GM12892 (cell line): ENCODE measurements at places on chromosomes 4 and X.

DNA sequence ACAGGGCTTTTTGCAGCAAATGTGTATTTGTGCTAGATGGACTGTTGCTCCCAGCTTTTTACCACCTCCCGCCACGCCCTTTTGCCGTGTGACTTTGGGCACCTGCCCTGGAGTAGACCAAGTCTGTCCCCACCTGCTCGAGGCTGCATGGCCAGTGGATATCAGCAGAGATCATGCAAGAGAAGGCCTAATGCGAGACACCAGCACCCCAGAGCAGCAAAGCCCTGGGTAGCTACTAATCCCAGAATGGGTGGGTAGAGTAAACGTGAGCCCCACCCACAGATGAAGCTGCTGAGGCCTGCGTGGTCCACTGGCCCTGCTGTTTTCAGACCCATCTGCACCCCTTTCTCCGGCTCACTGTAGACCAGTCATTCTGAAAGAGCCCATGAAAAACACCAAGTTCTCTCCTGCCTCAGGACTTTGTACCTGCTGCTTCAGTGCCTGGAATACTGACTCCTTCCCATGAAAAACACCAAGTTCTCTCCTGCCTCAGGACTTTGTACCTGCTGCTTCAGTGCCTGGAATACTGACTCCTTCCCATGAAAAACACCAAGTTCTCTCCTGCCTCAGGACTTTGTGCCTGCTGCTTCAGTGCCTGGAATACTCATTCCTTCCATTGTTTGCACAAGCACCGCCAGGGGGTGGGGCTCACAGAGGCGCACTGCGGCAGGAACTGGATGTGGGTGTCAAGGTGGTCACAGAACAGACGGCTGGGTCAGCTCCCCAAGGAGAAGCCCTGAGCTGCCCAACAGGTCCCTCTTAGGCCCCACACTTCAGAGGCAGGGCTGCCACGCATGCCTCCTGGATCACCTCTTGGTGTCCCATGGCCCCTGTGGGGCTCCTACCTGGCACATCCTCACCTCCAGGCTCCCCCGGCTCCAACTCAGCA is 5.1 kb upstream of the TNIP2 start:
- no peak for DNase-seq

- no peak for DNase-seq
These were observed 159.7 kb downstream of the ANK2 start for GRCh38 chr4:113209153-113209552.

DNA sequence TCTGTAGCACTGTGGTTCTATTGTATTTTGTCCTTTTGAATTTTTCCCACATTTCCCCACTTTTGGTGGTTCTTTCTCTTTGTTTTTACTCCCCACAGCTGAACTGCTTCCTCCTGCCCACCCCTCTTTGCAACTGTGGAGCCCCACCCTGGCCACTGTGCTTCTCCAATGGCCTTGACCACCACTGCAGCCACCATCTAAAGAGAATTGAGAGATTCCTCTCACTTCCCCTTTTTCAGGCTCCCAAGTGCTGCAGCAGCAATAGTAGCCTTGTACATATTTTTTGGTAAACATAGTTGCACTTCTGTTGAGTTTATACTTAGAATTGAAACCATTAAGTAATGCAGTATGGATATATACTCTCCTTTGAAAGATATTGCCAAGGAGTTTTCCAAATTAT is 51.3 kb upstream of the FRMPD3 start:
- DNase-seq: no peak

GRCh38 chr4:164177753-164178152 is 576.2 kb upstream of the SMIM31 start:
- DNase-seq: no peak

DNA sequence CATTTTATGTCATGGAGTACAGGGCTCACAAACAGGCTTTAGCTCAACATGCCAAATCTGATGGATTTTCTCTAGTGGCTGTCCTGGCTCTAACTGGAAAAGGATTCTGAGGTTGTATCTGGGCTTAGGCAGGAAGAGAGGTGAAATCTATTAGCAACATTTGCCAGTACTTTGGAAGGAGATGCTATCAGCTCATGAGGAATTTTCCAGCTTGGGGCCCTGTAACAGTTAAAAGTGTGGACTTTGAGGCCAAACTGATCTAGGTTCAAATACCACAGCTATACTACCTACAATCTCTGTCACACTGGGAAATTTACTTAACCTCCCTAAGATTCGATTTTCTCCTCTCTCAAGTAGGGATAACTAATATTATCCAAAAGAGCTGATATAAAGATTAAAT is 119.0 kb upstream of the HCCS start:
- no peak for DNase-seq

DNA sequence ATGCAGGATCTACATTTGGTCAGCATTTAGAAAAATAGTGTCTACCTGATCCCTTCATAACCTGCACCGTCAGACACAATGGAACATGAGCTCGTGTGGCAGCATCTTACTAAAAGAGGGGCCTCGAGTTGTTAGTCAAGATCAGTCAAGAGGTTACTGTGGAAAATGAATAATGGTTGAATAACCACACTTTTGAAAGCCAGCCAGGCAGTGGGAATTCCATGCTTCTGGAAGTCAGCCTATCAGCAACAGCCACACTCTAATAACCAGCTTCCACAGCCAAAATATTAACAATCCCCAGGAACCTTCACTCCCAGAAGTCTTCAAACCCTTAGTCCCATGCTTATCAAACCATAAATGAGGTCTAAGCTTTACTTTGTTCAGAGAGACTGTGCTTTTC is 234.3 kb downstream of the HS3ST1 start:
- no peak for DNase-seq

DNA sequence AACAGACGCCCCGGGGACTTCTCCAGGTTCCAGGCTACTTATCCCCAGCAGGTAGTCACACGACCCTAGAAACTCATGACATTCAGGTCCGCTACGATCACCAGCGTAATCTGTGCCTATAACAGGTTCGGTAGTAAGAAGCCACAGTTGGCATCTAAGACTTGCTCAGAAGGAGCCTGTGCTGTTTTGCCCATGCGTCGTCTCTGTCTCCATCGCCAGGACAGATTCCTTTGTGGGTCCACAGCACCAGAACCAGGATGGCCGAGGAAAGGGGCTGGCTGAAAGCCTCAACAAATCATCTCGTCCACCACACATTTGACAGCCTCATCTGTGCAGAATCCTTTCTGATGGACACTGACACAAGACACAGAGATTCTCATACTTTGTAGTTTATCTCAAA is 319.5 kb upstream of the AGA start:
- DNase-seq: no peak

- DNase-seq: peak; percentile 11
These were observed 208.4 kb downstream of the NWD2 start for GRCh38 chr4:37452952-37453280.

DNA sequence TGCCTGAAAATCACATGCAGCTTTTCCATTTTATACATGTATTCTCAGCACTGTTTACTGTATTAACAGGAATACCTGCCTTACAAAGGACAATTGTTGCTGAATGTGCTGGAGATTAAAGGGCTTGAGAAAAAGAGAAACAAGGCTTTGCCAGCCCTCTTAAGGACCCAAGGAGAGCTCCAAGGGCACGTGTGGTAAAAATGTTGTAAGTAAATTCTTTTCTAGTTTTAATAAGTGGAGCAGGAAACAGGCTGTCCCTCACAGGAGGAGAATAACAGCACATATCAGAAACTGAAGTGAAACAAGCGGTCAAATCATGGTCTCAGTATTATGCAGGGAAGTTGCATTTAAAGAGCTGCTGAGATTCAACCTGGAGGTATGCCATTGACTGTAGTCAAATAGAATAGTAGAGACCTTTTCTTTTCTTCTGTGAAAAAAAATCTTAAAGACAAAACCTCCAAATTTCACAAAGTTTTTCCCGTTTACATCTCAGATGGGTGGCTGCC is 18.5 kb downstream of the IGFBP7 start:
- no peak for DNase-seq

GRCh38 chr4:73725510-73725909 is 14.9 kb upstream of the CXCL8 start:
- DNase-seq: no peak

DNA sequence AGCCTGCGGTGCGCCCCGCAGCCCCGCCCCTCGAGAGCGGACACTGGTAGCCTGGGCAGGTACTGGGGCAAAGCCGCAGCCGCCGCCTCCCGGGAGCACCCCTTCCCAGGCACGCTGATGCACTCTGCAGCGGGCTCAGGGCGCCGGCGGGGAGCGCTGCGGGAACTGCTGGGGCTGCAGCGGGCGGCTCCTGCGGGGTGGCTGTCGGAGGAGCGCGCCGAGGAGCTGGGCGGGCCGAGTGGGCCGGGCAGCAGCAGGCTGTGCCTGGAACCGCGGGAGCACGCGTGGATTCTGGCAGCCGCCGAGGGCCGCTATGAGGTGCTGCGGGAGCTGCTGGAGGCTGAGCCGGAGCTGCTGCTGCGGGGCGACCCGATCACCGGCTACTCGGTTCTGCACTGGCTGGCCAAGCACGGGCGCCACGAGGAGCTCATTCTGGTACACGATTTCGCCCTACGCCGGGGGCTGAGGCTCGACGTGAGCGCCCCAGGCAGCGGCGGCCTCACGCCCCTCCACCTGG is 401 bp downstream of the SOWAHD start:
- no peak for DNase-seq

GRCh38 chr4:1050486-1051213 is 39.2 kb downstream of the FGFRL1 start:
- DNase-seq: peak; percentile 3

DNA sequence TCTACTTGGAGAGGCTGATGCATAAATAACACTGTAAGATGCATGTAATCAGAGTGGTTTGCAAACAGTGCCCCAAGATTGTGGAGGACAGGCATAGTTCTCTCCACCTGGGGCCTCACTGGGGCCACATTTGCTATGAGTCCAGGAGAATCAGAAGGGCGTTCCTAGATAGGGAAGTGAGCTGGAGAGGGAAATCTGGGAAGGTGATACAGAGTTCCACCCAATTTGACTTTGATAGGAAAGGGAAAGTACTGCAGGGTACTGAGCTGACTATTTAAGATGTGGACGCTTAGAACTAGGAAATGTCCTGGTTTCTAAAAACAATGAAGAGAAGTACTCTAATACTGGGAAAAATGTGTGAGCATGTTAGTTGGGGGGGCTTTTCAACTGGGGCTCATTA is 33.9 kb downstream of the FAM9C start:
- DNase-seq: no peak

DNA sequence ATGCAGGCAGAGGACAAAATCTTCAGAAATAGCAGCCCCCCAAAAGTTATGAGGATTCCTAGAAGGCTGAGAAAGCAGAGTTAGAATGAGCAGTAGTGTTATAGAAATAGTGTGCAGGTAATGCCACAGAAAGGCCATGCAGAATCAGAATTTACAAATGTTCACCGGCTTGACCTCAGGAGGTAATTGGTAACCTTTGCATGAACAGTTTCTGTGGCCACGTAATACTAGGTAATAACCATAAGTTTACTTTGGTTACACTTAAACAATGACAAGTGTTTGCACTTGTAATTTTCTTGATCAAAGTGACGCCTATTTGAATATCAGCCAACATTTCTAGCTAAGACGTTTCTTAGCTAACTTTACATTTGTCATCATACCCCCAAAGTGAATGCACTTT is 393.6 kb downstream of the GPAT3 start:
- DNase-seq: no peak

GRCh38 chrX:49183701-49184281 is 2.4 kb downstream of the PRICKLE3 start:
- DNase-seq: no peak

GRCh38 chr4:55078987-55079386 is 46.4 kb downstream of the KDR start:
- DNase-seq: no peak

GRCh38 chr4:102641793-102642192 is 119.0 kb downstream of the MANBA start:
- no peak for DNase-seq

DNA sequence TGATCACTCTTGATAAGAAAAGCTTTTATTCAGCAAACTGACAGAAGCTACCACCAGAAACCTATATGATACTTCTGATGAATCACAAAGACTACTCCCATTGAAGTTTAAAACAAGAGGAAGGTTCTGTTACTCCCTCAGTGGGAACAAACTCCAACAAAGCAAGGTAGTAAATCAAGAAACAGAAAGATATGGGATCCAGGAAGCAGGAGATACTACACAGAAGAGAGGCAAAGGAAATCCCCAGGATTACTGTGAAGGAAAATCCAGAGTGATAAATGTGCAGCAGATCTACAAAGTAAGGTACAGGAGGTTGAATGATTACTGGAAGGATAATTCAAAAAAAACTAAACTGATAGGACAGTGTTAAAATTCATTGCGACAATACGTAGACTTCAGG is 222.4 kb downstream of the HHIP start:
- DNase-seq: no peak

GRCh38 chr4:80365928-80366327 is 30.4 kb downstream of the CFAP299 start:
- no peak for DNase-seq

- DNase-seq: no peak
These were observed 201.8 kb downstream of the SOWAHB start for GRCh38 chr4:76696109-76696508.

DNA sequence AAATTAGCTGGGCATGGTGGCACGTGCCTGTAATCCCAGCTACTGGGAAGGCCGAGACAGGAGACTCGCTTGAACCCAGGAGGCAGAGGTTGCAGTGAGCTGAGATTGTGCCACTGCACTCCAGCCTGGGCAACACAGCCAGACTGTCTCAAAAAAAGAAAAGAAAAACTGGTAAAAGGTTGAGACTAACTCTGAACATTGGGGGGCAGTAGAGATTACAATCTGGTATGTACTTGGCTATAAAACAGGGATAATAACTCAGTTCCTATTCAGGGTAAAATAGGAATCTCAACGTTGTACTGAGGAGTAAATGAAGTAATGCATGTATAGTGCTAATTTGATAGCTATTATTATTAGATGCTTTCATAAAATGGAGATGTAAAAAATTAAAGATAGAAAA is 12.5 kb upstream of the KLF8 start:
- no peak for DNase-seq

DNA sequence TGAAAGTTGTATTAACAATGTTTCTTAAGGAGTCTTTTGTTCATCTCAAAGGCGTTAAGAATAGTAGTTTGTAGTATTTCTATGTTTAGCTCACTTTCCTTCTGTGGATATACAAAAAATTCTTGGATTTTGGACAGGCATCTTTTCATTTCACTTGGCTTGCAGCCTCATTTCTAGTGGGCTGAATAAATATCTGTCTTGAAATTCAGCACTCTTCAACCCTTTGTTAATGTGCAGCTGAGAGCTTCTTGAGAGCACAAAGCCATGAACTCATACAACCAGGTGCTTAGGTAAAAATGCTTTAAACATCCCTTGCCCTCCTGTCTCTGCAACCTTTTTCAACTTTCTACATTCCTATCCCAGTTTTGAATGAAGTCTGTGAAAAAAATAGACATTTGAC is 1003.2 kb downstream of the C4orf33 start:
- DNase-seq: no peak

DNA sequence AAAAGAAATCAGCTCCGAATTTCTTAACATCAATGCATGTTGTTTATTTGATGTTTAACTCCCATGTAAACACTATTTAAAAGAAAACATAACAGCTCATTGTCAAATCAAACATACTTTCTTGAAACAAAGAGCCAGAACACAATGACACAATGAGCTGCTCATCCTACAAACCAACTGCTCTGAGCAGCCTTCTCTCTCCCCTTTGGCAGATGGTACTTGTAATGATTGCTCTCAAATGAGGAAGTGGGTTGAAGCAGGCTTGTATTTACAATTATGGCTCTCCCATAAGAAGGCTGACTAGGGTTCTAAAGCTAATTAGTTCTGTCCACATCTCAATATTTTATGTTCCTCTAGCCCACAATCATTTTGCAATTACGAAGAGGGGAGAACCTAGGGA is 637.8 kb upstream of the ADGRL3 start:
- no peak for DNase-seq

GRCh38 chr4:177235026-177235425 is 74.6 kb upstream of the NEIL3 start:
- no peak for DNase-seq
